ENCODE measurements at places on chromosomes 2 and 18. TPM values are rescaled to one million over a fixed set of nuclear protein-coding genes. Genes with fewer than 3 reads are reported as not detected.

Gene MYO3B
- total RNA-seq, result not detected

Gene NOSTRIN
- total RNA-seq, result 34.3 TPM

- H3K36me3 ChIP-seq, result no peaks in the 10 kb centered on the region
- peak overlapping the region; percentile 89 for H3K27ac ChIP-seq
- no peaks in the 10 kb centered on the region for H3K4me1 ChIP-seq
- H3K4me3 ChIP-seq, result no peak overlapping the region
Measured at GRCh38 chr2:86225581-86225980, 26.3 kb downstream of the MRPL35 start.

GRCh38 chr2:174338671-174339560 is 4.2 kb downstream of the SP9 start:
- H3K4me3 ChIP-seq, result no peak overlapping the region
- peaks cover 91% of the 10 kb centered on the region for H3K27me3 ChIP-seq
- peaks cover 3% of the 10 kb centered on the region for H3K4me1 ChIP-seq

DNA sequence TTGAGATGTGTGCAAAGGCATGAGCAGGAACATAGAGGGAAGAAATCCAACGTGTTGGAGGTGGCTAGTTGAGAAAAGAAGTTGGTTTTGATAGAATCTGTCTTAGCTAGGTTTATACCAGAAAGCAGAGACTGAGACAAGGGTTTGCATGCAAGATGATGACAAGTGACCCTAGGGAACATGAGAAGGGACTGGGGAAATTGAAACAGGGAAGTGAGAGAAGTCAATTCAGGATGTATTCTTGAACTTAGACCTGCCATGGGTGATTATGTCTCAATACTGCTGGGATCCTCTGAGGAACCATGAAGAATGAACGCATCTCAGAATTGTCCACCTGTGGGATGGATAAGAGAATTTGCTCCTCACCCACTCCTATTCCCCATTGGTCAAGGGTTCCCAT is 20.5 kb downstream of the IL36A start:
- no peaks in the 10 kb centered on the region for H3K36me3 ChIP-seq
- no peaks in the 10 kb centered on the region for H3K4me1 ChIP-seq
- no peak overlapping the region for H3K27ac ChIP-seq
- no peaks in the 10 kb centered on the region for H3K27me3 ChIP-seq
- H3K4me3 ChIP-seq, result no peak overlapping the region

Gene SP110
- total RNA-seq, result 10.3 TPM

- no peak for DNase-seq
- H3K27me3 ChIP-seq, result no peaks in the 10 kb centered on the region
- no peaks in the 10 kb centered on the region for H3K4me1 ChIP-seq
- no peak overlapping the region for H3K27ac ChIP-seq
Measured at GRCh38 chr2:29192526-29192925, 77.3 kb downstream of the CLIP4 start.

Gene DCDC2C
- total RNA-seq, result not detected

DNA sequence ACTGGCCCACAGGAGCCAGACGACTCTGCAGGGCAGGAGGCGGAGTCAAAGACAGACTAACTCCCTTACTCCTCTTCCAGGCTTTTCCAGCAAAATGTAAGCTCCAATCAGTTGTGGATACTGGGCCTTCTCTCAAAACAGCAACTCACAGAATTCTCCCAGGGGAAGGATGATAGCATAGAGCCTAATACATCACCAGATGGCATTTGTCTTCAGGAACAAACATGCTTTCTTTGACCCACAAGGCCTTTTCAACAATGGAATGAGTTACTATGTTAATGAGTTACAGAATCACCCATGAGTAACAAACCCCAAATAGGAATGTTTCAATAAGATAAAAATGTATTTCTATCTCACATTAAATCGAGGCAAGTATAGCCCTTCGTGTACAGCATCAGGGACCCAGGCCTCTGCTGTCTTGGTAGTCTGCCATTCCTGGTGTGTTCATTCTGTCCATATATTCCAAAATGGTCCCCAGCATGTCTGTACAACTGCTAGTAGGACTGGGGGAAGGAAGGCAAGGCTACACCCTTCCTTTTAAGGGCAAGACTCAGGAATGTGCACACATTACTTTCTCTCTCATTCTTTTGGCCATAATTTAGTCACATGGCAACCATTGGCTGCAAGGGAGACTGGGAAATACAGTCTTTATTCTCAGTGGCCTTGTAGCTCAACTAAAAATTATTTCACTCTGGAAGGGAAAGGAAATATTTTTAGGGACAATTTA is 76.4 kb downstream of the BOD1L2 start:
- H3K4me3 ChIP-seq, result no peak overlapping the region
- no peak for DNase-seq
- H3K4me1 ChIP-seq, result no peaks in the 10 kb centered on the region
- H3K27me3 ChIP-seq, result no peaks in the 10 kb centered on the region

DNA sequence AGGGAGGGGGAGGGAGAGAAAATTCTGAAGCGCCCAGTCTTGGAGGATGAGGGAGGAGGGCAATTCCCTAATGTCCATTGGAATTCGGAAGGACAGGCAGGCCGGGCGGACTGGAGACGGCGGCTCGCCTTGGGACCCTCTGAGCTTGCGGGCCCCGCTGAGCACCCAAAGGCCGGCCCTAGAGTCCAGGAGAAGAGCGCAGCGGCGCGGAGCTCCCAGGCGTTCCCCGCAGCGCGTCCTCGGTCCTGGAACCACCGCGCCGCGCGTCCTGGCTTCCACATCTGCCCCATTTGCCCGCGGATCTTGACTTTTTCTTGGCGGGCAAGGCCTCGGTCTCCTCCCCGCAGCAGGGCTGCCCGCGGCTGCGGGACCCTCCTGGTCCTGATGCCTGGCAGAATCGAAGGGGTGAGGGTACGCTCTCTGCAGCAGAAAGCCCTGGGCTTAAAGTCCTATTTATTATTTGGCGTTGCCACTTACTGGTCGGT is 675 bp upstream of the MLPH start:
- H3K27ac ChIP-seq, result peak overlapping the region; percentile 86
- no peaks in the 10 kb centered on the region for H3K27me3 ChIP-seq
- no peak for DNase-seq

Gene TEX44
- total RNA-seq, result not detected

Gene PDE1A
- total RNA-seq, result 10.7 TPM

Gene INHBB
- 5.9 TPM for total RNA-seq

- no peaks in the 10 kb centered on the region for H3K4me1 ChIP-seq
- H3K27ac ChIP-seq, result peak overlapping the region; percentile 71
- DNase-seq, result peak; percentile 64
- H3K4me3 ChIP-seq, result peak overlapping the region; percentile 54
Measured at GRCh38 chr2:14635391-14635871, 2.9 kb downstream of the LRATD1 start.

Gene PLA2R1
- 3.3 TPM for total RNA-seq

Gene GPR35
- 0.86 TPM for total RNA-seq

- H3K4me1 ChIP-seq, result no peaks in the 10 kb centered on the region
- no peaks in the 10 kb centered on the region for H3K27me3 ChIP-seq
- no peaks in the 10 kb centered on the region for H3K36me3 ChIP-seq
- DNase-seq, result no peak
- H3K27ac ChIP-seq, result no peak overlapping the region
Measured at GRCh38 chr2:211133766-211134165, 577.4 kb downstream of the CPS1 start.

Gene DNAH6
- total RNA-seq, result 0.24 TPM

DNA sequence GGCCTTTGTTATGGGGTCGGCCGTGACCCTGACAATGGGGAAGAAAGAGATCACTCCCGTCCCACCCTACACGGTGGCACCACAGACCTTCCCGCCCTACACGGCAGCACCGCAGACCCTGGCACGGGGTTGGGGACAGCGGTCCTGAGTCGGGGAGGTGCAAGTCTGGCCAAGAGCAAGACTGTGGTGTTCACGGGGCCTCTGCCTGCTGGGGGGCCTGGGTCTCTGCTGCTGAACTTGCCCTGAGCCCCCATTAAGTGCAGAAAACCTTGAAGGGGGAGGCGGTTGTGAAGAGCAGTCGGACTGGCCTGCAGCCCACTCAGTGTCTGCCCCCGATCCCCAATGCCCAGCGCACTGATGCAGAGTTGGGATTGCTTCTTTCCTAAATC is 75.9 kb downstream of the SLC66A2 start:
- H3K36me3 ChIP-seq, result no peaks in the 10 kb centered on the region
- no peak overlapping the region for H3K4me3 ChIP-seq
- no peaks in the 10 kb centered on the region for H3K4me1 ChIP-seq
- DNase-seq, result peak; percentile 34
- no peak overlapping the region for H3K27ac ChIP-seq

- no peak overlapping the region for H3K27ac ChIP-seq
- H3K4me1 ChIP-seq, result no peaks in the 10 kb centered on the region
- H3K27me3 ChIP-seq, result no peaks in the 10 kb centered on the region
- no peak overlapping the region for H3K4me3 ChIP-seq
- no peaks in the 10 kb centered on the region for H3K36me3 ChIP-seq
Measured at GRCh38 chr18:1505856-1506255, 601.2 kb downstream of the ADCYAP1 start.

Gene KCNE4
- total RNA-seq, result 3.4 TPM

GRCh38 chr2:222232839-222233238 is 66.0 kb downstream of the PAX3 start:
- H3K27ac ChIP-seq, result no peak overlapping the region
- no peak for DNase-seq
- no peaks in the 10 kb centered on the region for H3K36me3 ChIP-seq

GRCh38 chr2:36582538-36582937 is 15.4 kb downstream of the FEZ2 start:
- no peaks in the 10 kb centered on the region for H3K27me3 ChIP-seq
- no peaks in the 10 kb centered on the region for H3K4me1 ChIP-seq
- no peak overlapping the region for H3K4me3 ChIP-seq

DNA sequence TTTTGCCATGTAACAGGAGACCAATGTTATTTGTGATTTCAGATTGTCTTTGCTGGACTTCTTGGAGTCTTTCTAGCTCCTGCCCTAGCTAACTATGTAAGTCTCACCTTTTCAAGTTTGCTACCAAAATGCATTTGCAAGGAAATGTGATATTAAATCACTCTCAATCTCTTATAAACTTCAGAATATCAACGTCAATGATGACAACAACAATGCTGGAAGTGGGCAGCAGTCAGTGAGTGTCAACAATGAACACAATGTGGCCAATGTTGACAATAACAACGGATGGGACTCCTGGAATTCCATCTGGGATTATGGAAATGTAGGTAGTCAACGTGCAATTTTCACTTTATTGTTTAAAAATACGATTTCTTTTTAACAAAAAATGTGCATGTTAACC is 3.0 kb downstream of the GKN1 start:
- H3K4me3 ChIP-seq, result no peak overlapping the region
- no peak for DNase-seq
- H3K36me3 ChIP-seq, result no peaks in the 10 kb centered on the region
- H3K4me1 ChIP-seq, result no peaks in the 10 kb centered on the region
- H3K27me3 ChIP-seq, result no peaks in the 10 kb centered on the region

Gene IL1B
- total RNA-seq, result 2.6 TPM

Gene OBSL1
- total RNA-seq, result 150 TPM

- no peak overlapping the region for H3K4me3 ChIP-seq
- H3K27ac ChIP-seq, result no peak overlapping the region
- H3K27me3 ChIP-seq, result no peaks in the 10 kb centered on the region
Measured at GRCh38 chr2:160351956-160352355, 141.7 kb downstream of the RBMS1 start.

GRCh38 chr2:236334122-236334876 is 70.1 kb upstream of the ASB18 start:
- H3K4me3 ChIP-seq, result no peak overlapping the region
- H3K27me3 ChIP-seq, result no peaks in the 10 kb centered on the region
- DNase-seq, result peak; percentile 64
- H3K36me3 ChIP-seq, result no peaks in the 10 kb centered on the region
- no peaks in the 10 kb centered on the region for H3K4me1 ChIP-seq

GRCh38 chr2:5330961-5331360 is 361.2 kb upstream of the SOX11 start:
- DNase-seq, result no peak
- no peak overlapping the region for H3K27ac ChIP-seq
- H3K27me3 ChIP-seq, result no peaks in the 10 kb centered on the region
- H3K4me1 ChIP-seq, result no peaks in the 10 kb centered on the region
- H3K36me3 ChIP-seq, result no peaks in the 10 kb centered on the region

Gene RAB1A
- 69.6 TPM for total RNA-seq

GRCh38 chr2:177391822-177392372 is 676 bp upstream of the AGPS start:
- peak overlapping the region; percentile 83 for H3K4me3 ChIP-seq
- H3K4me1 ChIP-seq, result no peaks in the 10 kb centered on the region
- no peak for DNase-seq
- H3K27ac ChIP-seq, result peak overlapping the region; percentile 82

DNA sequence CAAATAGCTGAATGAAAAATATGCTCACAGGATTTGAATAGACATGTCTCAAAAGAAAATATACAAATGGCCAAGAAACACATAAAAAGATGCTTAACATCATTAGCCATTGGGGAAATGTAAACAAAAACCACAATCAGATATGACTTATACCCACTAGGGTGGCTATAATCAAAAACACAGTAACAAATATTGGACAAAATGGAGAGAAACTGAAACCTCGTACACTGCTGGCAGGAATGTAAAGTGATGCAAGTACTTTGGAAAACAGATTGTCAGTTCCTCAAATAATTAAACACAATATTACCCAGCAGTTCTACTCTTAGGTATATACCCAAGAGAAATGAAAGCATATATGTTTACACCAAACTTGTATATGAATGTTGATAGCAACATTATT is 213.0 kb downstream of the PHLPP1 start:
- H3K27ac ChIP-seq, result no peak overlapping the region
- H3K4me1 ChIP-seq, result no peaks in the 10 kb centered on the region
- no peak for DNase-seq
- H3K27me3 ChIP-seq, result no peaks in the 10 kb centered on the region
- no peak overlapping the region for H3K4me3 ChIP-seq

GRCh38 chr2:101230541-101231001 is 22.1 kb upstream of the CNOT11 start:
- no peak for DNase-seq
- no peaks in the 10 kb centered on the region for H3K36me3 ChIP-seq
- H3K4me3 ChIP-seq, result no peak overlapping the region
- no peaks in the 10 kb centered on the region for H3K27me3 ChIP-seq

Gene NCKAP1
- 113 TPM for total RNA-seq

Gene GRHL1
- total RNA-seq, result 1.3 TPM

GRCh38 chr2:239476757-239477585 is 76.2 kb upstream of the HDAC4 start:
- no peaks in the 10 kb centered on the region for H3K27me3 ChIP-seq
- no peaks in the 10 kb centered on the region for H3K36me3 ChIP-seq

- no peak overlapping the region for H3K27ac ChIP-seq
- no peaks in the 10 kb centered on the region for H3K36me3 ChIP-seq
- peak; percentile 11 for DNase-seq
- no peaks in the 10 kb centered on the region for H3K4me1 ChIP-seq
- H3K27me3 ChIP-seq, result no peaks in the 10 kb centered on the region
Measured at GRCh38 chr2:128695646-128696220, 377.1 kb upstream of the HS6ST1 start.

GRCh38 chr2:128687565-128687964 is 368.9 kb upstream of the HS6ST1 start:
- no peak overlapping the region for H3K27ac ChIP-seq
- H3K27me3 ChIP-seq, result no peaks in the 10 kb centered on the region
- H3K4me1 ChIP-seq, result no peaks in the 10 kb centered on the region
- DNase-seq, result peak; percentile 26
- H3K4me3 ChIP-seq, result no peak overlapping the region

- no peaks in the 10 kb centered on the region for H3K27me3 ChIP-seq
- H3K27ac ChIP-seq, result no peak overlapping the region
- H3K4me3 ChIP-seq, result no peak overlapping the region
- no peaks in the 10 kb centered on the region for H3K36me3 ChIP-seq
Measured at GRCh38 chr2:157196956-157197355, 60.5 kb upstream of the GALNT5 start.
